Articular chondrocyte of knee joint (primary cell): ENCODE measurements at places on chromosomes 4 and X. TPM values are rescaled to one million over a fixed set of nuclear protein-coding genes. Genes with fewer than 3 reads are reported as not detected.

The HS6ST2 gene
- total RNA-seq, result not detected in 2 replicates

The RTL9 gene
- total RNA-seq, result 0.13 and 0.22 TPM in 2 replicates

The PNMA6F gene
- not detected in 2 replicates for total RNA-seq

The SYNPO2 gene
- 4.2 and 6.4 TPM in 2 replicates for total RNA-seq

The NXF2B gene
- total RNA-seq, result not detected in 2 replicates

The NRK gene
- total RNA-seq, result 2.9 and 3.4 TPM in 2 replicates

The PGAM4 gene
- not detected in 2 replicates for total RNA-seq

The GPR34 gene
- total RNA-seq, result not detected in 2 replicates

The ADAMTS3 gene
- total RNA-seq, result 5.2 and 7.6 TPM in 2 replicates
